Gastrocnemius medialis (tissue), 4 donors: ENCODE measurements at places on chromosomes 3 and 15. TPM values are rescaled to one million over a fixed set of nuclear protein-coding genes. Genes with fewer than 3 reads are reported as not detected.

Gene PXK
- total RNA-seq: 26.2 TPM

Gene GOLGA6L10
- total RNA-seq: 0.41 TPM

Gene INKA1
- 1.1 TPM for total RNA-seq

Gene FBXW12
- total RNA-seq: not detected

- H3K4me1 ChIP-seq: no peaks in the 10 kb centered on the region
- H3K27ac ChIP-seq: no peak overlapping the region
- peak overlapping the region; percentile 21 for H3K4me3 ChIP-seq
These were observed 44.0 kb downstream of the CCDC54 start for GRCh38 chr3:107421170-107421792.

GRCh38 chr3:134955874-134956273, 160.8 kb downstream of the EPHB1 start:
- H3K36me3 ChIP-seq: peaks cover 7% of the 10 kb centered on the region
- DNase-seq: no peak
- no peak overlapping the region for H3K27ac ChIP-seq
- no peaks in the 10 kb centered on the region for H3K27me3 ChIP-seq
- H3K4me1 ChIP-seq: no peaks in the 10 kb centered on the region
